Fibroblast of the conjunctiva (primary cell): ENCODE measurements at places on chromosomes 2 and 18.

- DNase-seq = no peak
These were observed 79.5 kb downstream of the FARSB start for GRCh38 chr2:222576171-222577081.

DNA sequence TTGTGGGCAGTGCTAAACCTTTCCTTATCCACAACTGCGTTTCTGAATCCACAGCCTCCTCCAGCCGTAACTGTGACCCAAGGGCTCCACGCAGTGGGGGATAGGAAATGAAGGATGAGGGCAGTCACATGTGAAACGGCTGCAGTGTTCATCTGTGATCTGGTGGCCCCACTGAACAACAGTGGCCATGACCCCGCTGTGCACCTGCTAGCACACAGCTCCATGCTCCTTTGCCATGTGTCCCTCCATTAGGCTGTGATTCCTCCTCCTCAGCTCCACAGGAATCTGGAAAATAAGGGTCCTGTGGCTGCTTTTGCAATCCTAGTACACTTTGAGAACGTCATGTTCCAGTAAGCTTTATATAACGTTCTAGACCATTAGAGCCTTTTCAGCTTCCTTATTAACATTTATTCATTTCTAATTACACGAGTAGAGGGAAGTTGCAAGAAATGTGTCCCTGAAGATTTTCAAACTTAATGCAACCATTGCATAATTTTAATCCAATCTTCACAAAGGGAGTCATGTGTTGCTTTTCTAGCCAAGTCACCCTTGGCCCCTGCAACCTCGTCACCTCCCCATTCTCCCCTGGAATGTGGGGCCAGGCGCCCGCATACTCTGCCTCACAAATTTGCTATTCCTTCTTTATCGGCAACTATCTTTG lies 7.1 kb upstream of the NAPG start:
- DNase-seq = no peak

- no peak for DNase-seq
These were observed 297.4 kb downstream of the TGIF1 start for GRCh38 chr18:3747176-3747973.

- DNase-seq = peak; percentile 40
These were observed 17.0 kb upstream of the HPCAL1 start for GRCh38 chr2:10285556-10286198.

DNA sequence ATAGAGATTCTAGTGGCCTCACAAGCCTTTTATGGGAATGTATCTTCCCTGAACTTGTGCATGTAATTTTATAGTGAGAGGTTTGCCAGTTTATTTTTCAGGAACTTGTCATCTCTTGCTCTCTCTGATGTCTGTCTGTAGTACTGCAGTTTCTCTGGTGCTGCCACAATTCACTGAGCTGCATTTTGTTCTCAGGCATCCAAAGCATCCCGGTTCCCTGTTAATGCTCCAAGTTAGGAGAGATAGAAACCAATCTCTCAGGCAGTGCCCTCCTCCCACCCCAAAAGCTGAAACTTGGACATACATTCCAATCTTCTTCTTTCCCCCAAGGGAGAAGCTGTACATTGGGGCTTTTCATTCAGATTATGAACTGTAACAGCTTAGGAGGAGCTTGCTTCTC lies 30.1 kb upstream of the GRB14 start:
- no peak for DNase-seq
